Endodermal cell (in vitro differentiated cells): ENCODE measurements at places on chromosomes 2 and 18.

- DNase-seq, result no peak
Observed at GRCh38 chr2:72347081-72347480, 199.4 kb upstream of the CYP26B1 start.

DNA sequence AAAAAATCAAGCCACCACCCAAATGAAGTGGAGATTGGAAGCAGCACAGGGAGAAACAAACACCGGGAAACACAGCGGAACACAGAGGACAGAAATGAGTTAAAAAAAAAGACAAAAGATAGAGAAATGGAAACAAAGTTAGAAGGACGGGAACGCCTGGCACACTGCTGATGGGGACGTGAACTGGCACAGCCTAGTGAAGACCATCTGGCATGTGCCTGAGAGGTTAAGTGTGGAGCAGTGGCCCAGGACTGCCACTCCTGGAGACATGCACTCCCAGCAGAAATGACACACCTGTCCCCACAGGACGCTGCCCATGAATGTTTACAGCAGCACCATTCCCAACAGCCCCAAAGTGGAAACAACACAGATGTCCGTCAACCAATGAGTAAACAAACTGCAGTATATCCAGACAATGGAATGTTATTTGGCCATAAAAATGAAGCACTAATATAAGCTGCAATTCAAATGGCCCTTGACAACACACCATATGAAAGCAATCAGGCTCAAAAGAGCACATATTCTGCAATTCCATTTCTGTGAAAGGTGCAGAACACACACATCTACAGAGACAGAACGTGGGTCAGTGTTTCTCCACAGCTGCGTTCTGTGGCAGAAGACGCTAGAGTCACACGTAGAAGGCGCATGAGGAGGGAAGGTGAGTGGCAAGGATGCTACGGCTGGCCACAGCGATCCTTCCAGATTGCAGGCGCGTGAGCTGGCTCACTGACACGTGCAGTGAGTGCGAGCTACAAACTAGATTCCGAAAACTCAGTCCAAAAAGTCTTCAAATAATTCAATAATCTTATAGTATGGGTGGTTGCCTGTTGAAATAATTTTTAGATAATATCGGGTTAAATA, 24.6 kb downstream of the THAP4 start:
- DNase-seq, result no peak

DNA sequence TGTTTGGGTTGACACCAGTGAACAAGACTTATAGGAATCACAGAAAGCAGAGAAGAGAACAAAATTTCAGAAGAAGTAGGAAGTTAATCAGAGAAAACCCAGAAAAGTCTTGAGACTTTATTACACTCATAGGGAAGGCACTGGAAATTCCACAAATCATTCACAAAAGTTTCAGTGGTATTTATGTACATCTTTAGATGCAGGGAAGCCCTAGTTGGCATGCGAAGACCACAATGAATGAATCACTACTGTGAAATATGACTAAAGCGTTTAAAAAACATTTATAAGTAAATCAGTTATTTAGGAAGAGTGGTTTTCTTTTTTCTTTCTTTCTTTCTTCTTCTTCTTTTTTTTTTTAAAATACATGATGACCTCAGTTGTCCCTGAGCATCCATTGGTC, 105.1 kb downstream of the NUP35 start:
- DNase-seq, result no peak

DNA sequence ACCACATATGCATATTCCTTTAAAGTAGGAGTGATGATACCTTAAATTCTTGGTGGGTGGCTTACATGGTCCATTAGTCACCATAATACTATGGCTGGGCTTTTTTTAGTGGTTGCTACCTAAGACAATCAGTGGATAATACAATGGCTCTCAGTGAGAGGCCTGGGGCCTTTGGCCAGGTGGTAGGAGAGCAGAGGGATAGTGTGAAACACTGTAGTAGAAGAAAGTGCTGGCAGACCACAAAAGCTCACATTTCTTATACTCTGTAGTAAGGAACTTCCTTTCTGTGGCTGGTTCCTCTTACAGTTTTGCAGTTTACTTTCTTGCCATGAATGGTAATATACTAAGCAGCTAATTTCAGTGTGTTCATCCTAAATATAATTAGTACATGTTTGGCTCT, 583.5 kb downstream of the XIRP2 start:
- DNase-seq, result peak; percentile 63

- no peak for DNase-seq
Observed at GRCh38 chr2:201157694-201158093, 25.2 kb upstream of the CASP10 start.

DNA sequence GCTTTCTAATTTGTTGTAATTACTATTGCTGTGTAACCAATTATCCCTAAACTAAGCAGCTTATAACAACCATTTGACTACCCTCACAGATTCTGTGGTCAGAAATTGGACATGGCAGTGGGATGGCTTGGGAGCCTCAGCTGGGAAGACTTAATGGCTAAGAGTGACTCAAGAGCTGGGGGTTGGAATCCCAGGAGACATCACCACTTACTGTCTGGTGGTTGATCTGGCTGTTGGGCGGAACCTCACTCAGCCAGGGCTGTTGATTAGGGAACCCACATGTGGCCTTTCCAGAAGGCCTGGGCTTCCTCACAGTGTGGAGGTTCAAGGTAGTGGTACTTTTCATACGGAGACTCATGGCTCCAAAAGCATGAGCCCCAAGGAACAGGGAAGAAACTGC, 49.8 kb downstream of the E2F6 start:
- DNase-seq, result no peak
